ENCODE measurements at places on chromosomes 4 and X.

DNA sequence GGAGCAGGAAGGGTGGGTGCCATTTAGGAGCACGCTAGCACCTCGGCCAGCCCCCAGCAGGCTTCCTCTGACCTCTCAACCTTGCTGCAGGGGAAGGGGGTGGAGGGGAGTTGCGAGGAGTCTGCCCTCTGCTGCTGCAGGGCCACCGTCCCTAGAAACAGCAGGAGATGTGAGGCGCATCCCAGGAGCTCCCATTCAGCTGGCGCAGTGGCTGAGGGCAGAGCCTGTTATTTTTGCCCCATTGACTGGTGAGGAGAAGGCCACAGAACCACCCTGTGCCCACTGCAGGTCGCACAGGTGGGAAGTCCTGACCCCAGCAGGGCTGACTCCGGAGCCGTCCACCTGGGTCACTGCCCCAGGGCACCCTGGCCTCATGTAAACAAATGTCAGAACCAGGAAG is 8.0 kb downstream of the PDE6B start:
- DNase-seq, result no peak

GRCh38 chr4:76601791-76602190 is 166.8 kb downstream of the SHROOM3 start:
- no peak for DNase-seq

GRCh38 chrX:16239211-16239610 is 71.9 kb downstream of the MAGEB17 start:
- no peak for DNase-seq

- peak; percentile 46 for DNase-seq
Observed at GRCh38 chrX:66638591-66639500, at the start of gene EDA2R. Gene EDA2R, minus strand, starts transcription at chrX:66639078. Its CDS starts 23,058 bp downstream, at chrX:66616020.

GRCh38 chrX:153764786-153765137 is 713 bp downstream of the PLXNB3 start:
- DNase-seq, result no peak

- DNase-seq, result no peak
Observed at GRCh38 chr4:24930151-24930550, 17.3 kb upstream of the CCDC149 start.

GRCh38 chr4:155703486-155704247 is 37.0 kb downstream of the GUCY1A1 start:
- no peak for DNase-seq

GRCh38 chr4:154818230-154818629 is 37.2 kb downstream of the RBM46 start:
- DNase-seq, result no peak

DNA sequence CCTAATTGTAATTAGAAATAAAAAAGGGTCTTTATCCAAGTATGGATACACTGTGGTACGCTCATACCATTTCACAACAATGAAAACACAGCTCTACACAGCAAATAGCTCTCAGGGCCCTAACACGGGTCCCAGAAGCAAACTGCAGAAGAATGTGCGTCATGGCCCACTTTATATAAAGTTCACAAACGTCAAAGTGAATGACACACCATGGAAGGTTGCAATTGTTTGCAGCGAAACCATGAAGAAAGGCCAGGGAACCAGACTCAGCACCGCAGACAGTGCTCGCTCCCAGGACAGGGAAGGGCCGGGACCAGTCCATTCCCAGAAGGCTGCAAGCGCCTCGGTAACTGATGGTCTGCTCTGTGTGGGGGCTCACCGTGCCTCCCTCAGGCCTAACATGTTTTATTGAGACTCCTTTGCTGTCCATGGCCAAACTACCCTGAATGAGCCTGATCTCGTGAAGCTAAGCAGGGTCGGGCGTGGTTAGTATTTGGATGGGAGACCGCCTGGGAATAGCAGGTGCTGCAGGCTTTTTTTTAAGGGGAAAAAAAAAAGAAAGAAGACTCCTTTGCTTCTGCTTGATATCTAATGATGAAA is 47.8 kb downstream of the ACOX3 start:
- DNase-seq, result no peak

DNA sequence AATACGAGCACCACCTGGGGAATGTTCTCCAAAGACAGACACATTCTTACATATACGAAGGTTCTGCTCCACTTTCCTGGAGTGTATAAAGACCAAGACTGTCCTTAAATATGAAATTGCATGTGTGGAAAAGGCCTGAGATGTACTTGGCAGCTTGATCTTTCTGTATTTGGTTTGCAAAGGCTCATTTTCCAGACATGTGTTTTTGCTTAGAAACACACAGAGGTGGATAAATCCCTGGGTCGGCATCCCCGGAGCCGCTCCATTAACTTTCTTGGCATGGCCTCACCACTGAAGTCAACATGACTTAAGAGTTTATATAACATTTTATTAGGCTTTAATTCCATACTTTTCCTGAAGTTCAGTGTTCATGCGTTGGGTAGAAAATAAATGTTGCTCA is 239.4 kb downstream of the LDB2 start:
- DNase-seq, result no peak

DNA sequence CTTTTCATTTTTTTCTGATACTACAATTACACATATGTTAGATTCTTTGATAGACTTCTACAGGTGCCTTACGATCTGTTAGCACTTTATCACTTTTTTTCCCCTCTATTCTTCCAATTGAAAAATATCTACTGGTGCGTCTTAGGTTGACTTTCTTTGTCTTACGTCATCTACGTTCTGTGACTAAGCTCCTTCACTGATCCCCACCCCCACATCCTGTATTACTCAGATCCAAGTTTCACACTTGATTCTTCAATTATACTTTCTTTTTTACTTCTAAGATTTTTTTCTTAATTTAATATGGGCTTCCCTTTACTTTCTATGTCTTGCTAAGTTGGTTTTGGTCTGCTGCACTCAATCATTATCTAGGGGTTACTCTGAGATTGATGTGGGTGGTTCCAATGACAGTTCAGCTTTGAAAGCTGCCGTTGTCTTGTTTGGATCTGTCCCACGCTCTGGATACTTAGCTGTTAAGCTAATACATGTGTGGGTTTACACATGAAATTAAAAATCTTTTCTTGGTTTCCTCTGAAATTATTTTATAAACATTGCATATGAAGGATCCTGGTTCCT is 1321.1 kb downstream of the RAPGEF2 start:
- DNase-seq, result no peak

All from CD4-positive, alpha-beta T cell treated with Interleukin-17A for 1 hour (primary cell).